ENCODE measurements at places on chromosomes 6 and 20.
A peak's percentile ranks its signal among the peaks of the same experiment; 100 is the strongest.

DNA sequence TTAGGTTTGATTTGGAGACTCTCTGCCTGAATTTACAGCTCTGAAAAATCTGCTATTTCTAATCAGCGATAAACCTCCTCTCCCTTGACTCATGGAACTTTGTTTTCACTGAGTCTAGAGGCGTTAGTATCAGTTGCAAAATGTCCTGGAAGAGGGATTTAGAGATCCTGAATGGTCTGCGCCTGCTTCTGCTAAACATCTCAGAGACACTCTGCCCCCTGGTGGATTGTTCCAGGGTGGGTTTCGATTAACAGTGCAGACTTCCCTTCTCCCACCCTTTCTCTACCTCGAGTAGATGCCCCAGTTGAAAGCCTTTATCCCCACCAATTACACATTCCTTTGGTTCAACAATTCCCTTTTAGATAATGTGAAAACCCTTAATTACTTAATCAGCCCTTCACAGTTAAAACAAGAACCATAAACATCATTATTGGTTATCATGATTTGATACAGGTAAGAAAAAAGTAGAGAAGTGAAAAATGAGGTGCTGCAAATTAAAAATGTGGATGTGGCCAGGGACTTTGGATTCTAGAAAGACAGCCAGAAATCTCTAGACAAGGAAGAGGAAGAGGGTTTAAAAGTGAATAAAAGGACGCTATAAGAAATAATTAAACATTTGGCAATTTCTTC lies 5.5 kb downstream of the HTR1B start:
- peak; percentile 17 for DNase-seq

DNA sequence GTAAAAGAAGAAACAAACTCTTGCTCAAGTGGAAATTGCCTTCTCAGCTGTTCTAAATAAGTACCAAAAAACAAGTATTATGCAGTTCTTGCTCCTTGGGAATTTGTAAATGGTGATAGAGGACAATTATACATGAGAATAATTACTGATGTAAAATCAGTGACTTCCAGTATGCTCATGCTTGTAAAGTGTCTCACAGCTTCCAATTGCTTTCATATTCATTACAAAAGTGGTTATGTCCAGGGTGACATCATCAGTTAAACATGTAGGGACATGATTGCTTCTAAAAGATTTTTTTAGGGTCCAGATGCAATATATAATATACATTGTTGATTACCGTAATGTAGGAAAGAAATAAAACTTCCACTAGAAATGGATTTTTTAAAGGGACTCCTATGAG lies 122.8 kb upstream of the B3GAT2 start:
- no peak for DNase-seq

- no peak for DNase-seq
Observed at GRCh38 chr6:30491991-30492952, 3.0 kb downstream of the HLA-E start.

DNA sequence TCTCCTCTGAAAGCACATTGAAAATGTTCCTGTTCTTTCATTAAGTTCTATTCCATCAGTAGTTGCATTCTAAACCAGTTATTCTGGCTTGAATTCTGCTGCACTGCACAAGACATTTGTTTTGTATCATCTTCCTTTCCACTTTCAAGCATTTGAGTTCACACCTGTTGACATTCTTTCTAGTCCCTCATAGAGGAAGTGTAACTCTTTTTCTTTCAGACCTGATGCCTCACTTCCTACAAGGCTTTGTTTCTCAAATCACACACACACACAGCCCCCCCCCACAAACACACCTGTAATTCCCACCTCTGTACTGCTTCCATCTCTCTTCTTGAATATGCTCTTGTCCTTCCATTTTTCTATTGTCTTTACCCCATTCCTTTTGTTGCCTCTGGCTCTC lies 50.9 kb downstream of the CCN2 start:
- DNase-seq, result no peak

DNA sequence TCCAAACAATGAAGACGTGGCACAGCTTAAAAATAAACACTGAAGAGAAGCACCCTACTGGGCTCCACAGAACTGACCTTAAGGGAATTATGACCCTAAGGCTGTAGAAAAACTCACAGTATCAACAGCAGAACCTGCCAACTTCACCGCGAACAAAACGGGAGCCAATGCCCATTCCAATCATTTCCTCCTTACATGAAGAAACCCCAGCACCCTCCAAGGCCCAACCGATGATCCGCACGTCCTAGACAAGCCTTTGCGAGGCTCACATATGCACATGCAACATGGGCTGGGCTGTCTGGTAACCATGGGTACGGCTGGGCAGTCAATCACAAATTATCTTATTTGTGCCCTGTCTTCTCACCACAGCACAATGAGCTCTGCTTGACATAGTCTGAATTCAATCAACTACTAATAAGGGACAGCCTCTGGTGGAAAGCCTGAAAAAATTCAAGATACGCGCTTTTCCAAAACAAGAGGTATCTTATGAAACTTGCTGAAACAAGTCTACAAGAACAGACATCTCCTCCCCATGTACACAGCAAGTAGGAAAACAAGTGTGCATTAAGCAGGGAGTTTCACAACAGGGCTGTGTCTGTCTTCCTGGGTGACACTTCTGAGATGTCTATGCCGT lies 1.7 kb downstream of the DIDO1 start:
- no peak for DNase-seq
